Activated T-cell treated with anti-CD3 and anti-CD28 coated beads, Interleukin-2, amount 50 U/mL, for 4 hours (primary cell): ENCODE measurements at places on chromosomes 3 and 15.
A peak's percentile ranks its signal among the peaks of the same experiment; 100 is the strongest.

GRCh38 chr15:84828086-84828908 is 11.1 kb downstream of the ALPK3 start:
- no peak for DNase-seq

- no peak for DNase-seq
Measured at GRCh38 chr15:42549032-42549491, 424 bp downstream of the HAUS2 start.

DNA sequence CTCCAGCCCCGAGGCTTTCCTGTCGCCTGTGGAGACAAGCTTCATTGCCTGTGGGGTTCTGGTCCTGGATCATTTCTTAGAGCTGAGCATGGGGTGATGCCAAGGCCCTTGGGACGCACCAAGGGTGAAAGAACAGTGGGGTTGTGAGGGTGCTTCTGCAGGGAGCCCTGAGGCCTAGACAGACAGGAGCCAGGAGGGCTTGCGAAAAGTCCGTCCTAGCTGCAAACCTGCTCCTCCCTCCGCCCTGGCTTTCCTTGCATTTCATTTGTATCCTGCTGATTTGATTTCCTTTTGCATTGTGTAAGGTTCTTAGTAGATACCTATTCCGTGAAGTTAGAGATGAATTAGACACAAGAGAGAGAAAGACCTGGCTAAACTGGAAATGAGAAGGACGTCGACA is 286.9 kb upstream of the C2CD4B start:
- DNase-seq: no peak

DNA sequence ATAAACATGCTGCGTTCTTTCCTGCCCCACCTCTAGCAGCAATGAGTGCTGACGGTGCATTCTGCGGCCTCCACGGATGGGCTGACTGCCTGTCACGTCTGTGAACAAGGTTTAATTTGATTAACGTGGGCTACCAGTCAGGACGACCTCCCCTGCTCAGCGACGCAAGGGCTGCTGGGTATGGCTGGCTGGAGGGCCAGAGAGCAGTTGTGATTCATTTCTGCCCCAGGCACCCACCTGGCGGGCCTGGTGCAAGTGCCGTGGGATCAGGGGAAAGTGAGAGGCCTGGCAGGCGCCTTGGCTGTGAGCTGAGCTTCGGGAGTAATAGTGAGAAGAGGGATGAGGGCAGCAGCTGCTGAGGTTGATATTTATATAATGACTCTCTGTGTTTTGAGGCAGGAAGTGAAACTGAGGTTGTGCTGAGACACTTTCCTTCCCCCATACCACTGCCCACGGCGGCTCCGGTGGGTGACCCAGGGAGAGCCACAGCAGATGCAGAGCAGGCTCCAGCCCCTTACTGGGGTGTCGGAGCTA is 190.4 kb upstream of the BCL6 start:
- no peak for DNase-seq

GRCh38 chr3:196354132-196354531 is 15.9 kb upstream of the TM4SF19 start:
- no peak for DNase-seq

GRCh38 chr3:67648229-67648628 is 6.2 kb downstream of the SUCLG2 start:
- DNase-seq: no peak

GRCh38 chr15:84919106-84919667 is 34.7 kb downstream of the SLC28A1 start:
- DNase-seq: no peak

- no peak for DNase-seq
Measured at GRCh38 chr15:31459400-31459748, 132.7 kb downstream of the KLF13 start.

DNA sequence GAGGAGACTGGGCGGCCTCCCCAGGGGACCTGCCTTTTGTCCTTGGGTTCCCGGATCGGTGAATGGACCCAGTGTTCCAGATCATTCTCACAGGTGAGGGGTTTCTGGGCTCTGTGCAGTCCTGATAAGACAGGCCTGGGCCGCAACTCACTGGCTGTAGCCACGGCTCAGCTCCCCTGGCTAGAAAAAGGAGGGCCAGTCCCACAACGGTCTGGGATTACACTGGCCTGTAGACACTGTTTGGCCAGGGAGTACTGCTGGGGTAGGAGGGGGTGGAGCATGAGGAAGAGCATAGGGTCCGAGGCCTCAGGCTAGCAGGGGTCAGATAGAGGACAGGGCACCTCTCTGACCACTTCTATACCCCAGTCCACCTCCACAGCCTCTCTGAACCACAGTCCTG is 21.0 kb upstream of the TICRR start:
- DNase-seq: no peak

DNA sequence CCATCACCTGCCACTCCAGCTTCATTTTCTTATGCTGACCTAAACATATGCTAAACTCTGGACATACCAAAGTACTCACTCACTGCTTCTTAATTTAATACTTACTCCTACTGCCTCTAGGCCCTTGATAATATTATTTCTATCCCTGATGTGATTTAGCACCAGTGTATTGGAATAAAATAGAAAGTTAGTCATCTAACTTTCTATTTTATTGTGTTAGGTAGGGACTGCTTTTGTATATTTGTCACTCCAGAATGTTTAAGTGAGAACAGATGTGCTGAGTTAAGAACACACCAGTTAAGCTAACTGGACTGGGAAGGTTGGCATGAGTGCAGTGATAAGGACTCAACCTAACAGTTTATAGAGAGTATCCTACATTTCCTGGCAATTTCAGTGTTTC is 6.5 kb upstream of the CLDN16 start:
- DNase-seq: no peak

DNA sequence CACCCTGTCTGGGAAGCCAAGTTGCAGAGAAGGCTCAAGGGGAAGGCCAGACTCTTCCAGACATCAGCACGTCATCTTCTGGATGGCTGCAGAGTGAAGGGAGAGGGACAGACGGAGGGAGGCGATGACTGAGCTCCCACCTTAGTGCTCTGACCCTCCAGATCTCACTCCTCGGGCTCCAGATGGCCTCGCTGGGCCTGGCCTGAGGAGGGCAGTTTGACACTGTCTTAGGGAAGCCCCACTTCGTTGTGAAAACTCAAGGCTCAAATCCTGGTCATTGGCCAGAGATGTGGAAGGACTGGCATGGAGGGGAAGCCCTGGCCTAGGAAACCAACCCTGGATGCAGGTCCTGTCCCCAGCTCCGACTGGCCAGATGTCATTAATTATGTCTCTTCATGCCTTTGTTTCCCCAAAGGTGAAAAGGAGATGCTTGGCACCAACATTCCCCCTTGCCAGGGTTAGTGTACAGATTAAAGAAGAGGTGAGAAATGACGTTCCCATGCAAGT is 70.4 kb downstream of the ADCY5 start:
- DNase-seq: no peak

GRCh38 chr3:11291808-11292207 is 19.6 kb downstream of the ATG7 start:
- no peak for DNase-seq

DNA sequence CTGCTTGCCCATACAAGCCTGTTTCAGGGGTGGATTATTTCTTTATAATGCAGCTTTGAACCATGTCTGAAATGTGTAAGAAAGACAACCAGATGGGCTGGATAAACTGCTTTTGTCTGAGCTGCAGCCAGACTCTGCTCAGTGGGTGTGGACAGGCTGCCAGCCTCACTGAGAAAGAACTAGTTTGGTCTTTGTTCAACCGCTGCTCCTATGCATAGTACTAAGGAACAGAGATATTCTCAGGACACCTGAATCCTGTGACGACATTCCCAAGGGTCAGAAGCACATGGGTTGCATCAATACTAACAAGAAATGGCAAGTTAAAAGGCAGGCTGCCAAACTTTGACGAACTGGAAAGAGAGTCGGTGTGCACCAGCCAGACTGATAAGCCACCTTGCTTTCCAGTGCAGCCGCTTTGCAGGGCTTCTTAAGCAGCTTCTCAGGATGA is 57.2 kb downstream of the PLD1 start:
- no peak for DNase-seq

DNA sequence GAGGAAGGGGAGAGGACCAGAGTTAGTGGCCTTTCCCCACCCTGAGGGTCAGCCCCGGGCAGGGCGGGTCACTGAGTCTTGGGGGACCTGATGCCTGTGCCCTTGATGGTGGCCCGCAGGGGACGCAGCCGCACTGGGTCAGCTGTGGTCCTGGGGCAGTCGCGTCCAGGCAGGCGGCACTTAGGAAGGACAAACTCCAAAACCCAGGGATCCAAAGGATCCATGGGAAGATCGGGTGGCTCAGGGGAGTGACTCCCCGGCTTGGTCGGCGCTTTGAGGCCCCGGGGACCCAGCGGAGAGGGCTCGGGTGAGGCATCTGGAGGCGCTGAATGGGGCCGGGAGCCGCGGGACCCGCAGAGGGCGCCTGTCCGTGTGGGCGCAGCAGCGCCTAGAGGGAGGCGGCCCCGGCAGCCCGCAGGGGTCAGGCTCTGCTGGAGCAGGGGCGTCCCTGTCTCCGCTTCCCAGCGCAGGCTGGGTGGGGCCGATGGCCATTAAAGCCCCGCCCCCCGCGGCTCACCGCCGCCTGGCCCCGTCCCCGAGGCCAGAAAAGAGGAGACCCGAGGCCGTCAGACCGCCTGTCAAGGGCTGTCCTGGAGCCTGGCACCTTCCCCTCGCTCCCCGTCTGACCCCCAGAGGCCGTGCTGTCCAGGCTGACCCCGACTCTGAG is 17.5 kb downstream of the CIDEC start:
- DNase-seq: peak; percentile 27

GRCh38 chr3:74571118-74571517 is 43.3 kb downstream of the CNTN3 start:
- DNase-seq: no peak

- no peak for DNase-seq
Measured at GRCh38 chr15:88491158-88491557, 23.6 kb downstream of the MRPS11 start.

DNA sequence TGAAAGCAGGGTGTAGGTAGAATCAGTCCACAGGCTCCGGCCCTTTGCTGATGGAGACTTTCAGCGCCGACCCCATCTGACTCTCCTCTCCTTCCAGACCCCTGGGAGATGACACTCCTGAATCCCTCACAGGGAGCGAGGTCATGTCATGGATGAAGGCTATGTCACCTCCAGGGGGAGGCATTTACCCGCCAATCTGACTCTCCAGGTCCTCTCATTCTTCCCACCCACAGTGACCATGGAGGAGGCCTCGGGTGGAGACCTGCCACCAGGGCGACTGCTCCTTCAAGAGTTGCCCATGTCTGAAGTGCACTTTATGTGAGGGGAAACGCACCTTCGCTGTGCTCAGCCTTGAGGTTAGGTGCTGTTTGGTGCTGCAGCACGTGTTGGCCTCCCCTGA is 112.7 kb downstream of the KLF13 start:
- DNase-seq: no peak

DNA sequence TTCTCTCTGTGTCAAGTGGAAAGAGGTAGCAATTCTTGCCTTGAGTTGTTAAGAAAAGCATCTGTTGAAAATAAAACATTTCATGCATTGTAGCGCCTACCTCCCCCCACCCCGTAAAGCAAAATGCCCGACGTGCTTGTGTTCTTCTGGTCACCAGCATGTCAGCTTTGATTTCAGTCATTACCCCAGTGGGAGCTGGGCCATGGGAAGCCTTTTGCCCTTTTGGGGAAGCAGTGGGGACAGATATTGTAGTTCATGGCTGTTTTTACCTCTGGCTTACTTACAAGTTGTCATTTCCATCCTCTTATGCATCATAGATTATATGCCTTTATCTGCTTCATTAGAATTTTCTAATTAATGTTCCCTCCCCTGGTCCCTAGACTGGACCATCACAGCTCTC is 328.7 kb downstream of the RYR3 start:
- no peak for DNase-seq

- no peak for DNase-seq
Measured at GRCh38 chr3:63656786-63657185, 4.3 kb downstream of the SNTN start.

GRCh38 chr3:60980342-60980692 is 270.9 kb downstream of the FHIT start:
- DNase-seq: no peak

- peak; percentile 28 for DNase-seq
Measured at GRCh38 chr3:46406788-46407611, at the start of the genes CCR5AS and CCRL2. Gene CCR5AS (minus strand): TSS chr3:46407066. Gene CCRL2 (plus strand): TSS chr3:46407259. CDS start chr3:46408080, 821 bp downstream.

DNA sequence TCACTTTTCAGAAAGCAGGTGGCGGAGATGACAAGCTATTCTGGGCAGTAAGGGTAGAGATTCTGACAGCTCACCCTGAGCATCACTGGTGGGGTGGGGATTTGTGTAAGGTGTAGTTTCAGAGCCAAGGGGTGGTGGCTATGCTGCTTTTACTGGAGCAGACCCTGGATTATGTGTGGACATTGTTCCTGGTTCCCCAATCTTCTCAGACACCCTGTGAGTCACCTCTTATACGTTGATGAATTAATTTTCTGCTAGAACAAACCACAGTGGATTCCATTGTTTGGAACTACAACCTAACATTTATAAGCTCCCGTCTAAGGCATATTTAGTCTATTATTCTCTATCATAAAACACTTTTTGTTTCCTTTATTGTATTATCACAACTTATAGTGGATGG is 169.5 kb upstream of the COL8A1 start:
- no peak for DNase-seq

GRCh38 chr3:172152874-172153273 is 113.5 kb downstream of the FNDC3B start:
- DNase-seq: no peak

DNA sequence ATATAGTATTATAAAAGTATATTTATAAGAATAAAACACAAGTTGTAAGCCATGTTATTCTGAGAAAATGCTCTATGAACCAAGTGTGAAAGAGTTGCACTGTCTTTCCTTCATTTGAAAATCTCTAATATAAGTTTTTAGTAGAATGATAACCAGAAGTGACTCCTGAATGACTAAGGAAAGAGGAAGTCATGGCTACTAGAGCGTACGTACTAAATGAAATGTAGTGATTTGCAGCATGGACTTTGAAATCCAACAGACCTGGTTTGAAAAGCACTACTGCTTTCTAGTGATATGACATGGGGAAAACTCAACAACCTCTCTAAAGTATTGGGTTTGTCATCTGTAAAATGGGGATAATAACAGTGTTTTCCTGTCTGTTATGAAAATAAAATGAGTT is 10.3 kb upstream of the DNAJC13 start:
- no peak for DNase-seq

DNA sequence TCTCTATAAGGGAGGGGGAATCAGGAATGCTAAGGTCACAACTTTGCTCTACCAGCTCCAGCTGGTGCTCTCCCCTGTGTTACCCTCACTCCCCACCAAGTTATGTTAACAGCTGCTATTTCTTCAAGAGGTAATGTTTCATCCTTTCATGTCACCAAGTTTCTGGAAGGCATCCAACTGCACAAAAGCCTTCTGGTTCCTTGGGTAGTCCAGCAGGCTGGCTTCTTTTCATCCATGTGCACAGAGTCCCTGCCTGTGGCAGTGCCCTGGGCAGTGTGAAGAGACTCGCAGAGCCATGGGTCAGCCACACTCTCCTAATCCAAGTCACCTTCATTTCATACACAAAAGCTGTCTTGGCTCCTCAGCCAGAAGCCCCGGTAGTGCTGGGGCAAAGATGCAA is 737.5 kb upstream of the LMCD1 start:
- DNase-seq: no peak

DNA sequence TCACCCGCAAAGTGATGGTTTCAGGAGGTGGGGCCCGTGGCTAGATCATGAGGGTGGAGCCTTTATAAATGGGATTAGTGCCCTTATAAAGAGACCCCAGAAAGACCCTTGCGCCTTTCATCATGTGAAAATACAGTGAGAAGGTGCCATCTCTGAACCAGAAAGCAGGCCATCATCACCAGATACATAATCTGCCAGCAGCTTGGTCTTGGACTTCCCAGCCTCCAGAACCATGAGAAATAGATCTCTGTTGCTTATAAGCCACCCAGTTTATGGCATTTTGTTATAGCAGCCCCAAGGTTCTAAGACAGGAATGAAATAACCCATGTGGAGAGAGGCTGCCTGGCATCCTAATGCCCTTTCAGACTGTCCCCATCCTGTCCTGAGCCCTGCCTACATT is 127.8 kb upstream of the SMAD3 start:
- DNase-seq: no peak
